ENCODE measurements at places on chromosomes 5 and 9.

- peak; percentile 43 for DNase-seq
Measured at GRCh38 chr5:7856855-7857254, 5.9 kb upstream of the CFAP90 start.

DNA sequence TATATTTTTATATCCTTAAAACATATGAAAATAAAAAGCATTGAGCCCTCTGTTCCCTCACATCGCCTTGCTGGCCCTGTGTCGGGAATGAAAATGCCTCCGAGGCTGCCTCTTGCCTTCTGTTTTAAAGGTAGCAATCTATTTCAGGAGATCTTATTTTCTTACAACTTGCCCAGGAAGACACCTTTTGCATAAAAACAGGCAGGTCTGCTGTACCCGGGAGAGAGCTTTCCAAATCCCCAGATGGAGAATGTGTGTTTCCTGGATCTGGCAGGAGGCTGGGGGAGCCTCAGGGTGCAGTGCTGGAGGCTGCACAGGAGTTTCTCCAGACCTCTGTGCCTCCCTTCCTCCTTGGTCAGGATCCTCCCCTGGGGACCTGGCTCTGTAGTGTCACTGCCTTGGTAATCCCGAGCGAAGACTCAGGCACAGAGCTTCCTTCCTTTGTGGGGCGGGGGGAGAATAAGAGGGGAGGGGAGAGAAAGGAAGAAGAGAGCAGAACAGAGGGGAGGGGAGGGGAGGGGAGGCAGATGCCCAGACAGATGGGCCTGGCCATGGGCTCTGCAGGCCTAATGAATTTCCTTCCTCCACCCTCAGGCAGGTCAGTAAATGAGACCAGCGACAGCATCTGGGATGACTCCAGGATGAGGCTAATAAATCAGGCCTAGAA, 104.0 kb upstream of the BOD1 start:
- DNase-seq: no peak

- DNase-seq: no peak
Measured at GRCh38 chr5:132280371-132281240, 13.6 kb upstream of the SLC22A4 start.

DNA sequence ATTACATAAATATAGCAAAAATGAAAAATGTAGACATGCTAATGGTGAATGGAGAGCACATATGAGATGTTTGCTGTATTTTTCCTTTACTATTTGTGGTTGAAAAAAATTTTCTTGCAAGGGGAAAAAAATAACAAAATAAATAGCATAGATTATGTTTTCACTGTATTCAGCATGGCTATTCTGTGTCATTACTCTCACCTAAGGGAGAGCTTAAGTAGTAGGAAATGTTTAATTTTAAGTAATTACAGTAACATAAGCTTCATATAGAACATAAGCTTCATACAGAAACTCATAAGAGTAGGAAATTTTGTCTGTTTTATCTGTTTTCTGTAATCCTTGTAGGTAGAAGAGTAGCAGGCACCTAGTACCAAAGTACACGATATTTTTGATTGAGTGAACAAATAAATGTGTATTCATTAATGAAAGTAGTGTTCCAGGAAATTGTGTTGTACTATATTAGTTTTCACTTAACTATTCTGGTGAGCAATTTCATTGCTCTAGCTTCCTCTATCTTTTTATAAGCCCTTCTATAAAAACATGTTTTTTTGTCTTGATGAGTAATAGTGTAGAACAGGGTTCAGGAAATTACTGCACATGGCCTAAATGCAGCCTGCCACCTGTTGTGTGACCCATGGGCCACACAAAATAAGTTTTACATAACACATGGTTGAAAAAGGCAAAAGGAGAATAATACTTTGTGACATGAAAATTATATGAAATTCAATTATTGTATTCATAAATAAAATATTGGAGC, 1025.0 kb upstream of the CDH10 start:
- DNase-seq: no peak

DNA sequence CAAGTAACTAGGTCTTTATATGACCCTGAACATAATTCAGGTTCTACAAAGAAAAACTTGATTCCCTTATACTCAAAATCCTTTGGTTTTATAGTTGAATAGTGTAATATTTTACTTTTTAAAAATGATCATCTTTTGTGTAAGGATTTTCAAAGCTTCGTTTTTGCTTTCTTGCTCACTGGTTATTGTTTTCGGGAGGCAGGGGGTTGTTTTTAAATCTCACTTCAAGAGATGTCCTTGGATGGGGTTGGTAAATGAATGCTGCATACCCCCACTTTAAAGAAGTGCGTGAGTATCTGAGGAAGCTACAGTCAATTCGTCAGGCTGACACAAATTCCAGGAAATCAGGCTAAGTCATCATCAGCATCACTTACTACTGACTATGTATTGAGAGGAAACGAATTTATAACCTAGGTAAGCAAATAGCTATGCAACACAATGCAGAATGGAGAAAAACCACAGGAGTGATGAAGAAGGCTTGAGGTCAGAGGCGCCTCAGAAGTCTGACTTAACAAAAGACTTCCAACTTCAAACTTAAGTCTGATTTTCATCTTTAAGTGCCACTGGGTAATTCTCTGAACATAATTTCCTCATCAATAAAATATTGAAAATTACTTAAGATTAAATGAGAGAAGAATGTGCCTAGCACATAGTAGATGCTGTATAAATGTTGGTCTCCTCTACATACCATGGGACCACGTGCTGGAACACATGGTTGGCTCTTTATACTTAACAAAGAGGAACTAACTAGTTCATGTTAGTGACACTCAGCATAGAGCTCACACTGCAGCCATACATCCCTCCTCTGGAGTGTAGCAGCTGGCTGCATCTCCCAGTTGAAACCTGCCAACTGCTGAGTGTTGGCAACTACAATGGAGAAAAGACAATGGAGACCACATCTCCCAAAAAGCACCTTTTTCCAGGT, 106.0 kb upstream of the KIF2A start:
- DNase-seq: no peak

DNA sequence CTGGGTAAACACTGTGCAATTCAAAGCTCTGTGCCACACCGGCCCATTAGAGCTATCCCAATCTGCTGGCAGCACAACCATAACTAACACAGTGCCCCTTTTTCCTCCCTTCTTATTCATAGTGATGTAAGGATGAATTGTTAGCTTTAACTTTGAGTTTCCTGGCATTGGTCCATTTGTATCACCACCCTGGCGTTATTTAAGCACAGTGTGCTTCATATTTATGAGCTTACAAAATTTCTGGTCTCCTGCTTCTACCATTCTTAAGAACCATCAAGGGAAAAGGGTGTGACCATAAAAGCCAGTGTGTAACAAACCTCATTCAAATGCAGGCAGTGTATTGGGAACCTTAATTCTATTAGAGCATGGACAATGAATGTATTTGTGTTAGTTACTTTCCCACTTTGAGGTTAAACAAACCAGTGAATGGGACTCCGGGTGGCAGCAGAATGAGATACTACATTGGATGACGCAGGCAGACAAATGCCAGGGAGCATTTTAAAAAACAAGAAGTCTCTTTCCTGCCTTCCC, 222.6 kb downstream of the TMEM161B start:
- no peak for DNase-seq

All from EH (cell line).